ENCODE measurements at places on chromosomes 16 and 17.

DNA sequence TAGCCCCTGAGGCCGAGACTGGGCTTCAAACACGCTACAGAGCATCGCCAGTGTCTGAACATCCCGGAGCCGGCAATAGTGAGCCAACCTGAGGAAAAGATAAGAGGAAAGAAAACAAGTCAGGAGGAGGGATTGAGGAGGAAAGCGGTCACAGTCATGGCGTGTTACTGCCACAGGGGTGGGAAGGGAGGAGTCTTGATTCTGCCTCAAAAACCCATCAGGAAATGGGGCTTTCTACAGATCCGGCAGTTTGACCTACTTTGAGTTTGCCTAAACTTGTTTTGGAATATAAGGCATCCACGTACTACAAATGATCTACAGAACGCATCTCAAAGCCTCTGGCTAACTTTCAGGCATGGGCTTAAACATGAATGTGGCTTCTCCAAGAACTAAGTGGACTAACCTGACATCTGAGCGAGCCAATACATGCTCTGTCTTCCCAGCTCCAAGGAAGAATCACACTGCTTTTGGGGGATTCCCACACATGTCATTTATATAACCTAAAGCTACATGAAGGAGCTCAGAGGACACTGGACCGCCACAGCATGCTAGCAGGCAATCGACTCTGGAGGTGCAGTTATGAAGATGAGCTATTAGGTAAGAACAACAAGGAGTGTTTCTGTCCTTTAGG lies 96.6 kb downstream of the WDR59 start:
- no peak for DNase-seq

- no peak for DNase-seq
These were observed 17.9 kb upstream of the COL1A1 start for GRCh38 chr17:50219342-50219741.

DNA sequence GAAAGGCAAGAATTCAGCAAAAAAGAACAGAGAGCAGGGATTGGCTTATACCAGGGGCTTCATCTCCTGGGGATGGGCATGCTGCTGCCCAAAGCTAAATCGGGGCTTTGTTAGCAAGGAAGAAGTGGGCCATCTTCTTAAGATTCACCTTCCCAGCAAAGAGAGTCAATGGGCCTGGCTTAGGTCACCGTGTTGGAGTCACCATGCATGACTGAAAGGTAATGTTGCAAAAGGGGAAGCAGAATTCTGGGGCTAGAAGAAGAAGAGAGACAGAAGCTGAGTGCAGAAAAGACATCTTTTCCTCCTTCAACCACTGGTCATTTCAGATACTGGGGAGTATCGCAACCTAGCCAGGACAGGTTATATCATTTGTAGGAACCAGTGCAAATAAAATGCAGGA lies 76.3 kb upstream of the KIFC3 start:
- DNase-seq = no peak

GRCh38 chr17:77076124-77076830 lies 64.5 kb upstream of the SEC14L1 start:
- no peak for DNase-seq

DNA sequence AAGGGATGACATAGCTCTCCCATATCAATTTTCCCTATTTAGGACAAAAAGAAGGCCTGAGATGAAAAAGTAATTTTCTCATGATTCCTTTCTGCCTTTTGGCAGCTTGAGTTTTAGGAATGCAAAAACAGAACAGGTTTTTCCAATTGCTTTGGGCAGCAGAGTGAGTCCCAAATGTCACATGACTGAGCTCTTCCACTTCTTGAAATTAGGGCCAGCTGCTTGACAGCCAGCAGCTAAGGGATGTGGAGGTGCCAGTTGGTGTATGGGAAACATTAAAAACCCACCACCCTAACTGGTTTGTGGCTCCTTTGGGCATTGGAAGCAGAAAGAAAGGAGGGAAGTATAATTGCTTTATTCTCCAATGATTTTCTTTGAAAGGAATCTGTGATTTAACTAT lies 133.8 kb upstream of the FAM20A start:
- DNase-seq = no peak

- DNase-seq = no peak
These were observed 152.9 kb upstream of the MYOCD start for GRCh38 chr17:12512694-12513355.

Measured in stimulated activated CD8-positive, alpha-beta memory T cell treated with anti-CD3 and anti-CD28 coated beads, Interleukin-4, amount 100 ng/mL, for 4 hours (primary cell).